Fibroblast of mammary gland (primary cell): ENCODE measurements at places on chromosomes 3 and 15.

GRCh38 chr3:109923431-109923830, 586.1 kb upstream of the DPPA4 start:
- DNase-seq, result no peak

GRCh38 chr3:18410205-18410604, 14.9 kb downstream of the SATB1 start:
- no peak for DNase-seq

DNA sequence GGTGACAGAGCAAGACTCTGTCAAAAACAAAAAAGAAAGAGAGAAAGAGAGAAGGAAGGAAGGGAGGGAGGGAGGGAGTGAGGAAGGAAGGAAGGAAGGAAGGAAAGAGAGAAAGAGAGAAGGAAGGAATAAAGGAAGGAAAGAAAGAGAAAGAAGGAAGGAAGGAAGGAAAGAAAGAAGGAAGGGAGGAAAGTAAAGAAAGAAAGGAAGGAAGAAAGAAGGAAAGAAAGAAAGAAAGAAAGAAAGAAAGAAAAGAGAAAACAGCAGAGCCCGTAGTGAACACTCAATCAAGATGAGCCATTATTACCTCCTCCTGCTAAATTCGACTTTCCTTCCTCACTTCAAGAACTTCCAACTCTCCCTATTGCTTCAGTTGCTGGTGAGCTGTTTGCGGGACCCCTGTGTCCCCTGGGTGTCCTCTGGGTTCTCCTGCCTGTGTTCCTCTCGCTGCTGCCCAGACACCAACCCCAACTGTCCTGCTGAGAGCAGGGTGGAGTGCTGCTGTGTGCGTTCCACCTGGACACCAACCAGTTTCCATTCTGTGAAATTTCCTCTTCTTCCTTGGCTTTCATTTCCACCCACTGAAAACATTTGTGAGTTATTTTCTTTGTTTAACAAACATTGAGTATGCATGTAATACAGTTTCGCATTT, 266.4 kb downstream of the FAM43A start:
- no peak for DNase-seq

GRCh38 chr3:9912294-9912935, 4.5 kb upstream of the IL17RC start:
- peak; percentile 76 for DNase-seq

- DNase-seq, result no peak
These were observed 490.2 kb downstream of the IGSF11 start for GRCh38 chr3:118544458-118544857.

DNA sequence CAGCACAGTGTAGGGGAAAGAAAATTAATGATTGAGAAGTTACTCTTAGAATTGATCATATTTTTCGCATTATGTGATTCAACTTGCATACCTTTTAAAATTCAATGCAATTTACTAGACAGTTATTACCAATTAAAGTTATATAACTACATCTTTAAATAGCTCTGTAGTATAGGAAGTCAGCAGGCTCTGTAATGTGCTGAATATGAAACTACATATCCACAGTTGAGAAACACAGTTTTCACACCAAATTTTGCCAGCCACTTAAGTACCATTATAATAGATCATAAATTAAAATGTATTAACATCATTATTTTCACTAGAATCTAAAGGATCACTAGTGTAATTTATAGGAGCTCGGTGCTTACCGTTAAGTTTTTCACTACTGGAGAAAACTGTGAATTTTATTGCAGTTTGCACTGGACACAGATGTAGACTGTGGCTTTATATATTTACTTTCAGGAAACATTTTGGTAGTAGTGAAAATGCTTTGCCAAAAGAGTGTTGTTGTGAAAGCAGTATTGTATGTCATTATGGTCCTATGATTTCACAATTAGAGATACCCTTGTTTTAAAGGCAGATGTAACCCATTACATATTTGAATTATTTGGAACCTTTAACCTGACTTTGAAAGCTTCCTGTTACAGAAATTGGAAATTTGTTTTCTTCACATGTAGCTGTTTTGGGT, 113.6 kb downstream of the PLCL2 start:
- peak; percentile 37 for DNase-seq

DNA sequence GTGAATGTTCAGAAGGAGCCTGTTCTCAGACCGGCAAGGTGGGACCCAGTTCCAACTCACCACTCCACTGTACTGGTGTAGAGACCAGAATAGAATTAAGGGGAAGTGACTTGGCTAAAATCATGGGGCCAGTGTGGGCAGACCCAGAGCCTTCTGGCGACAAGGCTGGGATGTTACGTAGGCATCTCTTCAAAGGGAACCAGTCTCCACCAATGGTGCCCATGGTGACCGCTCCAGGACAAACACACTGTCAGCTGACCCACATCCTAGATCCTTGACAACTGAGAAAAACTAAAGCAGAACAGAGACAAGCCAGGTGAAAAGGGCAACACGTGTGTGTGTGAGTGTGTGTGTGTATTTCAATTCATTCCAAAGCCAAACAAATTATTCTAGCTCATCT, 321.7 kb upstream of the FRG2C start:
- DNase-seq, result no peak

DNA sequence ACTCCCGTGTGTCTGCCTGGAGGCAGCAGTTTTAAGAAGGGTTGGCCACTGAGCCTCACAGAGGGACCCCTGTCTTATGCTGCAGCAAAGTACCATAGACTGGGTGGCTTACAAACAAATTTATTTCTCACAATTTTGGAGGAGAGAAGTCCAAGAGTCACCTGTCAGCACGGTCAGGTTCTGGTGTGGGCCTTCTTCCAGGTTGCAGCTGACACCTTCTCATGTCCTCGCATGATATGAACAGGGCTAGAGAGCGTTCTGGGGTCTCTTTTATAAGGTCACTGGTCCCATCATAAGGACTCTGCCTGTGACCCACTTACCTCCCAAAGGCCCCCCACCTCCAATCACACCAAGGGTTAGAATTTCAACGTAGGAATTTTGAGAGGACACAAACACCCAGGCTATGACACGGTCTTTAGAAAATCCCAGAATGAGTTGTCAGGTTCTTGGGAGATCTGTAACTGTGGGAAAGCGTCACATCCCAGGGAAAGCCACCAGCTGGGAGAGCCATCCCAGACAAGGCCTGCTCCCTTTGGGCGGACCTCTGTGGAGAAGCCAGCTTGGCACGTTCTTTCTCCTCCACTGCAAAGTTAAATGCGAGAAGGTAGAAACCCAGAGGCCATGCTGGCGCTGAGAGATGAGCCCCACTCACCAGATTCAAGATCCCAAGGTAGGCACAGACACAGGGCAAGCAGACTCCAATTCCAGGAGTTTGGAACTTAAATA, at the start of gene FBXW12:
FBXW12 (plus strand) TSS at position 569 of the 726 bp plus-strand sequence. CDS start 549 bp downstream, outside the sequence.
- no peak for DNase-seq

DNA sequence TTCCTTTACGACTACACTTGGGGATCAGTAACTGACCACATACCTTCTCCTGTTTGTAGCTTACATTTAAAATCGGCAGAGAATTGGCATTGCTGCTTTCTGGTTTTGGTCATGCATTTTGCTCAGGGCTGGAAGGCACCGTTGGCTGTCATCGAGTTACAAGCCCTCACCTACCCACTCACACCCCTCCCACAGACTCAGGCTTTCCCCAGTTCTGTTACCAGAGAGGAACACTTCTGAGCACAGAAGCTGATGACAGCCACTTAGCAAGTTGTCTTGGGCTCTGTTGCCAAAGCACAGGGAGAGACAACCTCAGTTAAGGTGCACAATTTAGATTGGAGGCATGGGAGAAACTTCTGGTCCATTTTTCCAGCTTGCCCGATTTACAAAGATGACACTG, 204.8 kb upstream of the TOPAZ1 start:
- DNase-seq, result no peak

DNA sequence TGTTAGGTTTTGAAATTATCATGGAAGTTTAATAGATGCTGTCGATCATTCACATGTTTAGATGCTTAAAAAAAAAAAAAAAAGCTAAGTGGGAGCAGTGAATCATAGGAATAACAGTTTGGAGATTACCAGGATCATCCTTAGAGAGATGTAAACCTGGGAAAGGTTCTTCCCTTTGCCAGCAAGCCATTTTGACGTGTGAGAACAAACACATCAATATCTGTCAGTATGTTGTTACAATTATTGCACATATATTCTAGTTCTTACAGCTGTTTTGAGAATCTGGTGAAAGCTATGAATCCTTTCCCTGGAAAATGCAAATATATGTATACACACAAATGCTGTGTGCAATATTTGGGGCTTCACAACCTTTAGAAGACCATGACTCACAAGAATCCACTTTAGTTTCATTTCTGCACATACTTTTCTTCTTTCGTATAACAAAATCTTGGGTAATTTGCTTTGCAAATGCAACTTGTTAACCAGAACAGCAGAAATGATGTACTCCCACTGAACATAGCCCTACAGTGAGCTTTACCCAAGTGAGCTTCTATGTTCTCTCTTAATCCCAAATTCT, 12.0 kb downstream of the NFKBIZ start:
- no peak for DNase-seq

DNA sequence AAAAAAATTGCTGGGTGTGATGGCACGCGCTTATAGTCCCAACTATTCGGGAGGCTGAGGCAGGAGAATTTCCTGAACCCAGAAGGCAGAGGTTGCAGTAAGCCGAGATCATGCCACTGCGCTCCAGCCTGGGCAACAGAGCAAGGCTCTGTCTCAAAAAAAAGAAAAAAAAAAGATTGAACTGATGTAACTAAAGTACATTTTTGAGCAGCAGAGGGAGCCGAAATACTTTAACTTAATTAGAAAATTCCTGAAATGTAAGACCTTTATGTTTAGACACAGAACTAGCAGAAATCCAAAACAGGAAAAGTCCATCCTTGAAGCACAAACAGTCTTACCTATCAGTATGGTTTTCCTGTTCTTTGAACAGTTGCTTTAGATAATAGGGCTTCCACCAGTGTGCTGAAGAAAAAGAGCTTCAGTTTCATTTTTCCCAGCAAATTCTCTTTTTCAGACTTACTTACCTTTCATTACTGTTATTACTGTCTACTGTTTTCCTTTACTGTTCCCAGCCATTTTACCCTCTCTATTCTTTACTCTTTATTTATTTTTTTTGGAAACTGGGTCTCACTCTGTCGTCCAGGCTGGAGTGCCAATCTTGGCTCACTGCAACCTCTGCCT, 33.4 kb upstream of the ZNF609 start:
- peak; percentile 47 for DNase-seq
